ENCODE measurements at places on chromosomes 5 and 9.

DNA sequence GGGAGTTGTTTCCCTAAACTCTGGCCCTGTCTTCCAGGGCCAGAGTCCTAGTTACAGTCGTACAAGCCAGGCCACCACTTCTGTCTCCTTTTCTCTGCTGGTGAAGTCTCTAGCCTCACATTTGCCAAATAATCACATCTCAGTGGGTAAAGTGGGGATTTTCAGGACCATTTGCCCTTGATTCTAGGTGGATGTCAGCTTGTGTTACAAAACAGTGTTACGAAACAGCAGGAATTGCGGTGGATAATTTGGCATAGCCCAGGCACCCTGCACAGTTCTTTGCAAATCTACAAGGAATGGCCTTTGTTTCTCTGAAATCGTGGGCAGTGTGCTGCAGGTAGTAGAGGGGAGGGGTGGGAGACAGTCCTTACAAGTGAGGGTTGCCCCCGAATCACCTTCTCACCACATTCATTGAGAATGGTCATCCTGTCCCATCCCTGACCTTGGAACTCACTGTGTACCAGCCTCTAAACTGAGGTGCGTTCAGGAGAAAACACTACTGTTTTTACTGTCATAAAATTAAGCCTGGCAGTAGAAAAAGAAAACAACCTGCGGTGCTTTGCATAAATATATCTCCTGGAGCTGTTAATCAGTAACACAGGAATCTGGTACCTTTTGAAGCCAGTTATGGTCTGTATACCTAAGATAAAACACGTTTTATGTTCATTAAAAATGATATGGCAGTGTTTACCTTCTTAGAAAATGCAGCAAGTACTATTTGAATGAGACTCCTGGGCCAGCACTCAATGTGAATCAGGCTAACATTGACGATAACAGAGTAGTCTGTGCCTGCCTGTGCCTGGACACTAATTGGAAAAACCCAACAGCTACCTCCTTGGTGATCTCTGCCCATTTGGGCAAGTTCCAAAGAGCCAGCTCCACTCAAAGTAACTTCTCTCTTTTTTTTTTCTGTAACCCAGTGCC is 44.3 kb downstream of the CYSTM1 start:
- H3K36me3 ChIP-seq = no peaks in the 10 kb centered on the region
- no peaks in the 10 kb centered on the region for H3K27me3 ChIP-seq
- H3K4me3 ChIP-seq = no peak overlapping the region
- peaks cover 33% of the 10 kb centered on the region for H3K4me1 ChIP-seq
- DNase-seq = no peak

DNA sequence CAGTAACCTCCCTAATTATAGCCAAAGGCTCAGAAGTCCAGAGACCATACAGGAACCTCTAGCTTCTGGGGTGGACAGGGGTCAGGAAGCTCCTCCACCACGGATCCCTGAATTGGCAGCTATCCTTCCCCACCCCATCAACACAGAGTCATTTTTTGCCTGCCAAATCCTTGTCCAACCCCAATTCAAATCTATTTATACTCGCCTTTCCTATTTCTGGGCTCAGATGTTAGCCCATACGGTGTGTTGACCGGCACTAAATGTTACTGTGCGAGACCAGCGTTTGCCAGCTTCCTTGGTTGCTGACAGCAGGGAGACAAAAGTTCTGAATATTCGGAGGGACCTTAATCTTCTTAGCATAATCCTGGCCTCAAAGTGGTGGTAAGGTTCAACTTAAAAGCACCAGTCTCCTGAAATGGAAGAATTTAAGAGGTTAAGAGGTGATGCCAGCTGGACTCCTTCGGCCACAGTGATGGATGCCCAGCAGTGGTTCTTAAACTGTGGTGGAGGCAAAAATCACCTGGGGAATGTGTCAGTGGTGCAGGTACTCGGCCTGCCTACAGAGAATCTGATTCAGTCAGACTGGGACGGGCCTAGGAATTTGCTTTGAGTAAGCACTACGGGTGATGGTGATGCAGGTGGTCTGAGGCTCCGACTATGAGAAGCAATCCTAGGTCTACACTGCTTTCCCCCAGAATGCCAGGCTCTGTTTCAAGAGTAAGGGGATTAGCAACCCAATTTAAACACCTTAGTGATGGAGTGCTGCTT is 204.8 kb upstream of the MEF2C start:
- H3K27me3 ChIP-seq = no peaks in the 10 kb centered on the region
- no peak overlapping the region for H3K4me3 ChIP-seq
- no peak for DNase-seq
- no peak overlapping the region for H3K27ac ChIP-seq
- no peaks in the 10 kb centered on the region for H3K36me3 ChIP-seq
- H3K4me1 ChIP-seq = no peaks in the 10 kb centered on the region

DNA sequence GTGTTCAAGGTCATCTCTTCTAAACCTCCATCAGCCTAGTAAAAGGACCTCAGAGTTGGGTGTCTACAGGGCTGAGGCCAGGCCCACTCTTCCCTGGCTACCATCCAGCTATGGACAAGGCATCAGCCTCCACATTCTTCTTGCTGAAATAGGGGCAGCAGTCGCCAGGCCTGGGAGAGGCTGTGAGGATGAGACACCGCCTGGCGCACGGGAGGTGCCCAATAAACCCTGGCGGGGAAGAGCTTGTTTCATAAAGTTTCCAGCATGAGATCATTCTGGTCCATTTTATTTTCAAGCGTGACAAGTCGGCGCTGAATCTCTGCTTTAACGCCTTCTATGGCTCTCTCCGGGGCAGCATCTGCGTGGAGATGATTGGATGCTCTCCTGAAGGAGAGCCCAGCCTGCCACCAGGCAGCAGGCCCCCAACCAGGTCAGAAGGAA is 153.4 kb downstream of the OLFM1 start:
- H3K4me1 ChIP-seq = no peaks in the 10 kb centered on the region
- H3K27me3 ChIP-seq = peaks cover 6% of the 10 kb centered on the region
- no peak overlapping the region for H3K27ac ChIP-seq
- no peak for DNase-seq
- no peak overlapping the region for H3K4me3 ChIP-seq
- H3K36me3 ChIP-seq = no peaks in the 10 kb centered on the region

DNA sequence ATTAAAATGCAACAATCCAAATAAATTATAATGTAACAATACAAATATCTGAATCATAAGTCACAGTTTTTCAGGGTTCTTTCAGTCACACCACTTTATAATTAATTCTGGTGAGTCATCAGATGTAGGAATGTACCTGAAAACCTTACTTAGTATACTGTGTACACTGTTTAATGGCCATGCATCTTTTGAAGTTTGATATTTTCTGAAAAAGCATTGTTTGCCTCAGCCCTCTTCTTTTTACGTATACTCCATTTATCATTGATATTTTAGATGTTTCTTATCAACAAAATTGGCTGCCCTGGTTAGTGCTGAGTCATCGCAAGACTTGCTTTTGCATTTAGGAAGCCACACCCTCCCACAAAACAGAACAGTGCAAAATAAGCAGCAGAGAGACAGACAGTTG is 218.6 kb downstream of the PJA2 start:
- H3K4me3 ChIP-seq = no peak overlapping the region
- H3K27ac ChIP-seq = no peak overlapping the region
- peaks cover 4% of the 10 kb centered on the region for H3K36me3 ChIP-seq
- peaks cover 3% of the 10 kb centered on the region for H3K4me1 ChIP-seq

Data from activated naive CD8-positive, alpha-beta T cell treated with anti-CD3 and anti-CD28 coated beads for 36 hours (primary cell).